Activated naive CD8-positive, alpha-beta T cell treated with anti-CD3 and anti-CD28 coated beads, Interleukin-2, amount 10 ng/mL, durations not matched to agents 7 days and 5 days (primary cell): ENCODE measurements at places on chromosomes 4 and X. TPM values are rescaled to one million over a fixed set of nuclear protein-coding genes. Genes with fewer than 3 reads are reported as not detected.

The PRDM8 gene
- 9.5 TPM for total RNA-seq

The MSANTD1 gene
- total RNA-seq: 1.3 TPM

The SLC6A14 gene
- total RNA-seq: not detected

The CSAG3 gene
- not detected for total RNA-seq

The SPIN2A gene
- total RNA-seq: 1.1 TPM

The SCARB2 gene
- 18.4 TPM for total RNA-seq

The UGT2B15 gene
- total RNA-seq: not detected

The PLP1 gene
- total RNA-seq: not detected

The GASK1B gene
- 0.83 TPM for total RNA-seq

The SASH3 gene
- 241 TPM for total RNA-seq

The GDPD2 gene
- not detected for total RNA-seq

The CPLX1 gene
- total RNA-seq: 5.0 TPM

The CT45A2 gene
- total RNA-seq: not detected

The PHOX2B gene
- not detected for total RNA-seq

The BCLAF3 gene
- 8.9 TPM for total RNA-seq

The CXCR3 gene
- total RNA-seq: 105 TPM

The HELT gene
- total RNA-seq: not detected

The CSAG2 gene
- total RNA-seq: not detected
